ENCODE measurements at places on chromosomes 2 and 18.

GRCh38 chr2:120766470-120767351 is 31.0 kb downstream of the GLI2 start:
- no peak for DNase-seq

DNA sequence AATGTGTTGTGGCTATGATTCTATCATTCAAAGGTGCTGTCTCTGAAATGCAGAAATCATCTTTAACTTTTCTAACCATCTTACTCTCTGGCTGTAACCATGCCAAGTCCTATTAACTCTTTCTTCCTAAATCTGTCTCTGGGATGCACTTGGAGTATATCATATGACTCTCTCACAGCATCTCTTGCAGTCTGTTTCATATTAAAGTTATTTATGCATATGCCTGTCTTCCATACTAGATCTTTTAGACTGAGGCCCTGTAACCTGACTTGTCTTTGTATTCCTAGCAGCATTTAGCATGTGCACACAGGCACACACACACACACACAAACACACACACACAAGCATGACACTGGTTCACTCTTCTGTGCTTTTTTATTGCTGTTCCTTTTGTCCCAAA is 320.6 kb downstream of the ETAA1 start:
- DNase-seq = no peak

GRCh38 chr2:158143703-158144360 is 42.2 kb downstream of the UPP2 start:
- DNase-seq = no peak

GRCh38 chr2:197677483-197677882 is 2.1 kb upstream of the RFTN2 start:
- DNase-seq = no peak

- DNase-seq = no peak
Observed at GRCh38 chr2:104658144-104658835, 195.6 kb upstream of the POU3F3 start.

- no peak for DNase-seq
Observed at GRCh38 chr2:164142755-164143154, 406.9 kb upstream of the FIGN start.

GRCh38 chr2:286035-286434 is 1.9 kb downstream of the ALKAL2 start:
- no peak for DNase-seq

- DNase-seq = no peak
Observed at GRCh38 chr2:139918982-139919381, 1138.8 kb upstream of the NXPH2 start.

DNA sequence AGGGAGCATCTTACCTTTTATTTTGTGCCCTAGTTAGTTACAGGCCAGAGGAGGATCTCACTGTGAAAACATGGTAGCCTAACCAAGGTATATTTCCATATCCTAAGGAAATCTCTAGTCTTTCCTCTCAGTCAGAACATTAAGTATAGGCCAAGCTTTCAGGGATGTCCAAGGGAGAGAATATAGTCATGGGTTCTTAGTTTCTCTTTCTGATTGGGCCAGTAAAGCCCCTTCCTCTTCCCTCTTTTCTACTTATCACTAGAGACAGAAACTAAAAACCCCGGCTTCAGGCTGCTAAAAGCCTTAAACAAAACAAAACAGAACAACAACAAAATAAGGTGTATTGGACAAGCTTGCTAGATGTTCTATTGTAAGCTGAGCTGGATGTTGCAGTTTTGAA is 44.3 kb upstream of the TNFRSF11A start:
- no peak for DNase-seq

DNA sequence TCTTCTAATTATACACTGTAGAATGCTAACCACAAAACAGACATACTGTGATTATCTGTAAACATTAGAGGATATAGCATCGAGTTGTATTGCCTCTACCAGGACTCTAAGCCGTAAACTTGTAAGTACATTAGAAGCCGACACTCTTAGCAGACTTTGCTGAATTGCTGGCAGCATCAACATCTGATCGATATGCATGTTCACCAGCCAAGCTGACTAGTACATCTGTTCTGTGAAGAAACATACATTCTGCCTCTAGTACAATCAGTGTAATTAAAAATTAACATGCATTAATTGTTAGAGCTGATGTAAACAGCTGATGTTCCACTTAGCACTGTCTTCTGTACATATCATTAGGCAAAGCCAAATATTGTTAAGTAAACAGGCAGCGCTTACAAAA is 502.2 kb downstream of the NR4A2 start:
- DNase-seq = no peak

- no peak for DNase-seq
Observed at GRCh38 chr2:1162768-1163584, 212.3 kb downstream of the SNTG2 start.

DNA sequence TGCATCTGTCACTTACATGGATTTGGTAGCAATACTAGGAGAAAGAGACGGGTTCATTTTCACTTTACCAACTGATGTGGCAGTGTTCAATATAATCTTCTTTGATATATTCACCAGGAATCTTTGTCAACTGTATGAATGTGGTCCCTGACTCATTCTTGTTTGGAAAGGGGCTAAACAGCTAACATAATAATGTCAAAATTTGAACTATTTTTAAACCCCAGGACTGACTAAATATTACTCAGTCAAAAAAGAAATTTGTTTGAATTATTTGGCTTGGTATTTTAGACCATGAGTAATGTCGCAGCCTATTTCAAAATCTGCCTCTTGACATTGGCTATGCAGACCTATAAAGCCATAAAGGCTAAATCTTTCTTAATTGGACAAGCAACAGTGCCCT is 413.7 kb upstream of the RGPD4 start:
- no peak for DNase-seq

- no peak for DNase-seq
Observed at GRCh38 chr18:79528846-79529245, 133.1 kb downstream of the NFATC1 start.

- DNase-seq = no peak
Observed at GRCh38 chr2:46995844-46996243, 80.2 kb upstream of the MCFD2 start.

- DNase-seq = no peak
Observed at GRCh38 chr2:210519594-210519993, 36.8 kb upstream of the CPS1 start.

- DNase-seq = no peak
Observed at GRCh38 chr2:80074321-80075070, 230.1 kb downstream of the LRRTM1 start.

GRCh38 chr2:160956243-160956802 is 203.9 kb upstream of the TANK start:
- DNase-seq = no peak

DNA sequence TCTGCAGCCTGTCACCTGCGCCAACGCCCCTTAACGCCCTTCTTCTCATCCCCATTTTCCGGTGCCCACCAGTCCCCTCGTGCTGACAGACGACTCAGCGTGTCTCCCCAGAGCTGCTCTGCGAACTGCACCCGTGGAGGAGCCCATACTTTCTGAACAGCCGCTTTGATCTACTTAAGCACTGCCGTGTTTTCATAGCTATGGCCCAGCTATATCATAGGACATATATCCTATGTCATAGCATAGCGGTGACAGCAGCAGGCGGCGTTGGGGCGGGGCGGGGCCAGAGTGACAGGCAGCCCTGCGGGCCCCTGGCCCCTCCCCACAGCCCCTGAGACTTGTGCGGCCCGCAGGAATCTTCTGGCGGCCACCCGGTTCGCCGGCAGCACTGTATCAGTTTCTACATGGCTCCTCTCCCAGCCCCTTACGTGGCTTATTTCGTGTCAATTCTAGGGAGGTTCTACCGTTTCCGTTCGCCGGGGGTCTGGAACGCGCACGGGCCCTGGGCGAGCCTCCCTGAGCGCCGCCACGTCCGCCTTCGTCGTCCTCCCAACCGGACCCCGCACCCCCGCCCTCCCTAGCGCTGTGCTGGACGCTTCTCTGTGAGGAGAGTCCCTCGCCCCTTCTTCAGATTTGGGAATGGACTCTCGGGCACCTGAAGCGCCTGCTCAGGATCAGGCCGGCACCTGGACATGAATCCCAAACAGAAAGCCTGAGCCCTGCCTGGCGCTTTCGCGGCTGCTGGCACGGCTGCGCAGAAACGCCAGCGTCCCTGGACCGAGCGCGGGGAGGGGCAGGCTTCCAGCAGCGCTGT is 35.4 kb downstream of the PTPN18 start:
- no peak for DNase-seq

GRCh38 chr2:34266908-34267697 is 668.0 kb upstream of the FAM98A start:
- DNase-seq = no peak

DNA sequence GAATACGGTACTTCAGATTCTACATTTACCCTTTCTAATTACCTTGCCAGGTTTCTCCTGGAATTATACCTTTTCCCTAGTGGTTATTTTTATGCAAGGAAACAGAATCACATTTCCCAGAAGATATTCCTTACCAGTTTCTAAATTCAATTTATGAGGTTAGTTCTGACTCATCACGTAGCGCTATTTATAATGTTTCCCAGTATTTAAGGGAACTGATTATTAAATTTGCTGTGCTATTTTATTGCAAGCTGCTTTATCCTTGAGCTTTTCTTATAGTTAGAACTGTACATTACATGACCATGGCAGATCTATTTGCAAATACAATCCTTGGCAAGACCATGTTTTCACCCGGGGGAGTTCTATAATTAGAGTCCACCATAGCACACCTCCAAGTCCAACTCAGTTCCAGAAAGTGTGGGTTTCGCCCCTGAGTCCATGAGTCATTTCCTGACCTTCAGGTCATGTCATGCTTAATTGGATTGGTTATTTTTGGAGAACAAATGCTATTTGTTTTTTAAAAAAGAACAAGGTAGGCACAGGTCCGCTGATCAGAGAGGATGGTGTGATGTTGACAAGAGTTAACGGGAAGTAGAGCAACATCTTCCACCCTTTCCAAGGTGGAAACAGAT is 126.6 kb downstream of the ZNF532 start:
- DNase-seq = no peak

DNA sequence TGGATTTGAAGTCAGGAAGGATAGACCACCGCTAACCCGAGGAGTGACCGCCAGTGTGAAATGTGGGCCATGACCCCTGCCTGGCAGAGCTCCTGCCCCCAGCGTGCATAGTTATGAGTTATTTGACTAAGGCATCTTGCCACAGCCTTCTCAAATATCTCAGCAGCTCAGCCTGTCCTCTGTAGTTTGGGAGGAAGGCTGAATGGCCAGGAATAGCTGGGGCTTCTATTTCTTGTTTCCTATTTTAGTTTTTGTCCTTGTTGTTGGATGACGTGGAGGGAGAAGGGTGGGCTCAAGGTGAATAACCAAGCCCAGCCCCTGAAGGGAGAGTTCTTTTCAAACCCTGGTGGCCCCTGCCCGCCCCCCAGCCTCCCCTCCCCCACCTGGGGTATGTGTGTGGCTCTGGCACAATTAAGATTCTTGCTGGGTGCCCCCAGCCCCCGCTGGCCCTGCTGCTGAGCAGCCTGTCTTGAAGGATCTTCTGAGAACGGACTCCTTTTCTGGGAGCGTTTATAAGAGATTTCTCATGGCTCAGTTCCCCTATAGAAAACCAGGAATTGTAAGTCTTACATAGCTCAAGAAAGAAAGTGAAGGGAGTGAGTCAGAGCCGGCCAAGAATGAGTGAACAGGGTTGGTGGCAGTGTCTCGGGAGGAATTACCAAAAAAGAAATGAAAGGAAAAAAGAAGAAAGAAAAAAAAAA is 157.4 kb downstream of the GLI2 start:
- DNase-seq = no peak

DNA sequence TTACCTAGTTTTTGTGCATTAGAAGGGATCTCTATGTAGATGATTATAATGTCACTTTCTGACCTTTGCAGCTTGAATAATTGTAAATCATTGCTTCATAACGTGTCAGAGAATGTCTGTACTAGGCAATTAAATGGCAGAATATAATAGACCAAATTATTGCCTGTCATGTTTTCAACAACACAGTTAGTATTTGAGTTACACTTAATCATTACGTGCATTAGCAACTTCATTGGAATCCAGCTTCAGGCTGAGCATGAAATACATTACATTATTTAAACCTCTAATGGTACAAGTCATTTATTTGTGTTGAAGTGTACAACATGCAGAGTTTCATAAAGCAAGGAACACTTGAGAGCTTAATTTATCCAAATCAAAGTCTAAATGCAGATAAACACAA is 48.0 kb downstream of the ZNF407 start:
- no peak for DNase-seq

GRCh38 chr2:218290316-218291261 is 1.7 kb downstream of the TMBIM1 start:
- DNase-seq = no peak

DNA sequence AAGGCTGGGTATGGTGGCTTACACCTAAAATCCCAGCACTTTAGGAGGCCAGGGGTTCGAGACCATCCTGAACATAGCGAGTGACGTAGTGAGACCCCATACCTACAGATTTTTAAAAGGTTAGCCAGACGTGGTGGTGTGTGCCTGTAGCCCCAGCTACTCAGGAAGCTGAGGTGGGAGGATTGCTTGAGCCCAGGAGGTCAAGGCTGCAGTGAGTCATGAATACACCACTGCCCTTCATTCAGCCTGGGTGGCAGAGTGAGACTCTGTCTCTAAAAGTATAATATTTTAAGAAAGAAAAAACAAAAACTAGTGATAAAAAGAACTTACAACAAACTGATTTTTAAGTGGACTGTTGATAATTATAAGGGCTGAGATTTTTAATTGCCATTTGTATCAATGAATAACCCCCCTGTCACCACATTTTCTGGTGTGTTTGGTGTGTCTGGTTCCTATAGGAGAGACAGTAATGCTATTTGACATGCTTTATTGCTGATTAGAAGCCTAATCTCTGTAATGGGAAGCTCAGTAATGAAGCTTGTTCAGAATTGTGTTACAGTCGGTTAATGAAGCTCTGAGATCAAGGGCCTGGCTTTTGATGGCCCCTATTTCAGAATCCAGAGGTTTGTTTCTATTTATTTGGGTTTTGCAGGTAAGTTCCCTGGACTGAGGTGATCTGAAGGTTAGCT is 147.0 kb downstream of the NEDD4L start:
- DNase-seq = no peak

DNA sequence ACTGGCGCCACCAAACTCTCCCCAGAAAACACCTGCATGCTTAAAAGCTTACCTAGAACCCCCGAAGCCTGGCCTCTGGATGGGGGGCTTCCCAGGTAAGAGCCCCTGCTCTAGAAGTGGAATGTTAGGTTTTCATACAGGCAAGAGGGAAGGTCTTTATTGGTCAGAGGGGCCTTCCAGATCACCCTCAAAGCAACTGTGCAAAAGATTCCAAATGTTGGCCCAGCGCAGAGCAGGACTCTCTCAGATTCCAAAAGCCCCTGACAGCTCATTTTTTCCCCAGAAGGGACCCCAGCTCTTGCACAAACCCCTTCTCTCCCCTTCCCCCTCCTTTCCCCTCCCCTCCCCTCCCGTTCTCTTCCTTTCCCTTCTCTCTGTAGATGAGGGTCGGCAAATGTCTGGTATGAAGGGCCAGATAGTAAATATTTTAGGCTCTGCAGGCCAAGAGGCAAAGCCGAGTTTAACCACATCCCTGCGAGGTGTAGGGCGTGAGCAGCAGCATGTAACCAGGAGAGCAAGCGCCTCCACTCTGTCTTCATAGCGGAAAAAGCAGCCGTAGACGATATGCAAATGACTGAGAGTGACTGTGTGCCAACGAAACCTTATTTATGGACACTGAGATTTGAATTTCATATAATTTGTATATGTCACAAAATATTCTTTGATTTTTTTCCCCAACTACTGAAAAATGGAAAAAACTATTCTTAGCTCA is 116.9 kb downstream of the SMAD7 start:
- DNase-seq = peak; percentile 71

Data from NK-92 treated with Interleukin-12 subunit alpha and Interleukin-12 subunit beta, amount 100 ng/mL, for 24 hours (cell line).